ENCODE measurements at places on chromosomes 11 and 22.

GRCh38 chr11:130315354-130315970 is 745 bp upstream of the ZBTB44 start:
- DNase-seq: peak; percentile 62

GRCh38 chr11:46134540-46134939 is 13.3 kb upstream of the PHF21A start:
- no peak for DNase-seq

DNA sequence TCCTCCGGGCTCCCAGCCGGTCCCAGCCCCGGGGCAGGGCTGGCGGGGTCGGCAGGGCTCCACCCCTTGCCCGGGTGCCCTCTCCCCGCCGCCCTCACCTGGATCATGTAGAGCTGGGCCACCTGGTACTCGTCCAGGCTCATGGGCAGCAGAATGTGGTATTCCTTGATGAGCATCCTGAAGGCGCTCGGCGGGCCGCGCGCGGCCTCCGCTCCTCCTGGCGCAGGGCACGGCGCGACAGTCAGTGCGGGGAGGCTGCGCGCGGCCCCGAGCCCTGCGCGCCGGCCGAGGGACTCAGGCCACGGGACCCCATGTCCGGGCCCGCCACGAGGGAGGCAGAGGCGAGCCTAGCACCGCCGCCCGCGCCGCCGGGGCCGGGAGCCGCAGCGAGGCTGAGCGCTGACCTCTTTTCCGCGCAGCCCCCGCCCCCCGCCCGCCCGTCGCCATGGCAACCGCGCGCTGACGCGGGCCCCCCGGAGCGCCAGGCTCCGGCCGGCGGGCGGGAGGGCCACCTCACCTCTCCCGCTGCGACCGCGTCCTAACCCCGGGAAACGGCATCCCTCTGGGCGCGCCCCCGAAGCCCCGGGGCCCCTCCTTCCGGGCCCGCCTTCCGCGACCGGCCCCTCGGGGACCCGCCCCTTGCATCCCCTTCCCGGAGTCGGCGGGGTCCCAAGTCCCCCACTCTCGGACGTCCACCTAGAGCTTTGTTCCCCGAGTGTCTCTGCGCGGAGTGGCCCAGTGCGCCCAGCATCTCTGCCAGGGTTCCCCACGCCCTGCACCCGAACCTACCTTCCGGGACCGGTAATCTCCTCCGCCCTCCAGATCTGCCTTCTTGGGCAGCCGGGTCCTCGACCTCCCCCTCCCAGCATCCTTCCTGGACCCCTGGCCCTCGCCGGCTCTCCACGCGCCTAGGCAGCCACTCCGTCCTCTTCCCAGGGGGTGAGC is 886 bp downstream of the PITPNM1 start:
- DNase-seq: peak; percentile 53

- DNase-seq: no peak
Measured at GRCh38 chr11:35539256-35539655, 13.8 kb upstream of the PAMR1 start.

GRCh38 chr11:115616971-115617370 is 112.8 kb upstream of the CADM1 start:
- no peak for DNase-seq

Data from stimulated activated CD4-positive, alpha-beta T cell treated with anti-CD3 and anti-CD28 coated beads, Interleukin-15, amount 100 ng/mL, for 24 hours (primary cell).